ENCODE measurements at places on chromosomes 12 and 14.
A peak's percentile ranks its signal among the peaks of the same experiment; 100 is the strongest.

DNA sequence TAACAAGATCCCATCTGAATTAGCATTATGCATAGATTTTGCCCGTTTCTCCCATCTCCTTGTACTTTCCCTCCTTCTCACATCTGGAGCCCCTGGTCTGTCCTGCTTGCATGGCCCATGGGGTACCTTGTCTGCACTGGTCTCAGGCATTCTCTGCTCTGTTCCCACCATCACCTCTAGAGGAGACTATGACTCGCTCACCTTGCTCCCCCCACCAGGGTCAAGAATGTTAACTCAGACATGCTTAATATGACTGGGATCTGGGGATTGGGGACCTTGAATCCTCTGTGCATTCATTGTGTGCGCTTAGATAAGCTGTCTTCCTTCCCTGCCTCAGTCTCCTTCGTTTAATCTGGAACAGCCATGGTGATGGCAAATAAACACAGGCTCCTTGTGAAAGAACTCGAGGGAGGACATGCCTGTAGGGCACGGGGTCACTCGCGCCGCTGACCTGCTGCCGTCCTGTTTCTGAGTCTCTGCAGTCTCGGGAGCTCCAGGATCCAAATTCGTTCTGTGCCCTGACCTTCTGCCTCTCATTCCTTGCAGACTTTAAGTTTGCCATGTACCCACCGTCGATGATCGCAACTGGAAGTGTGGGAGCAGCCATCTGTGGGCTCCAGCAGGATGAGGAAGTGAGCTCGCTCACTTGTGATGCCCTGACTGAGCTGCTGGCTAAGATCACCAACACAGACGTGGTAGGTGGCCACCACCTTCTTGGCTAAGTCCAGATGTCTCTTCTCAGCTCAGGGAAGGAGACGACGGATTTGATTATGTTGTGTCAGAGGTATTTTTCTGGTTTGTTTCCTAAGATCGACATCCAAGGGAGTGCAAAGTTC is 15.0 kb downstream of the CCND2 start:
- DNase-seq, result no peak

DNA sequence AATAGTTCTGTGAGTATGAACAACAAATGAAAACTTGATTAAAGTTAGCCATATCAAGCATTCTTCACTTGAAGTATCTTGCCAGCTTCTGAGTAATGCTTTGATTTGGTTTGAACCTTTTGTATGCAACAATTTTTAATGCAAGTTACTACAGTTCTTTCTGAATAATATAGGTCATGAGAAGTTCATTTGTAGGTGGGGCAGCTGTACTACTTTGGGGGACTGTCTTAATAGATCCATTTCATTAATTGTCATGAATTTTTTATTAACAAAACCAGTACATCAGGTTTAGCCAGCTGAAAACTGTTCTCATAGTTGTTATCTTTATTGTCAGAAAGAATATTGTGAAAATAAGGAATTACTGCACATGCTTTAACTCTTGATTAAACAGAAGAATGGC is 142.7 kb downstream of the FOXA1 start:
- no peak for DNase-seq

DNA sequence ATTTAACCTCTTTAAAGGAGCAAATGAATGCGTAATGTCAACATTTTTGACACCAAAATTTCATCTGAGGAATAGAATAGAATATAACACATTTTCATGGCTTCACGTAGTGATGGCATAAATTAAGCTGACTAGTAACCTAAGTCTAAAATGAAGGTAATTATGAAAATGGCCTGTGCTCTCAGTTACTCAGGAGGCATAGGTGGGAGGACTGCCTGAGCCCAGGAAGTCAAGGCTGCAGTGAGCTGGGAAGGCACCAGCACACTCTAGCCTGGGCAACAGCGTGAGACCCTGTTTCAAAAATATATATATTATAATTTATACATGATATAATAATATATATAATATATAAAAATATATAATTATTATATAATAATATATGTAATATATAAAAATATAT is 383.2 kb upstream of the ATP2B1 start:
- DNase-seq, result no peak

DNA sequence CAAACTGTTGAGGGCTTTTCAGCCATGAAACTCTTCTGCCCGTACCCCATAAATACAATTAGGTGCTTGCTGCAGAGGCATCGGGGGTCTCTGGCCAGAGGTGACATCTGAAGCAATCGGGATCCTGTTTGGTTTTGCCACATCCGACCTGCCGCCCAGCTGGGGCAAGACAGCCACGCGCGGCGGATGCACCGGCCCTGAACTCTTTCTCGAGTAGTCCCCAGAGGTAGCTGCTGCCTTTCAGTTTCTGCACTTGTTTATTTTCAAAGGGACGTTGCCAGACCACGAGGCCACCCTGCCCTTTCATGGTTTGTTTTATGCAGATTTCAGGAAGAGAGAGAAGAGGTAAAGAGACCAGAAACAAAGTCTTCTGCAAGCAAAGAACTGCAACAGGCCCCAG is 10.6 kb upstream of the MLXIP start:
- DNase-seq, result peak; percentile 82

DNA sequence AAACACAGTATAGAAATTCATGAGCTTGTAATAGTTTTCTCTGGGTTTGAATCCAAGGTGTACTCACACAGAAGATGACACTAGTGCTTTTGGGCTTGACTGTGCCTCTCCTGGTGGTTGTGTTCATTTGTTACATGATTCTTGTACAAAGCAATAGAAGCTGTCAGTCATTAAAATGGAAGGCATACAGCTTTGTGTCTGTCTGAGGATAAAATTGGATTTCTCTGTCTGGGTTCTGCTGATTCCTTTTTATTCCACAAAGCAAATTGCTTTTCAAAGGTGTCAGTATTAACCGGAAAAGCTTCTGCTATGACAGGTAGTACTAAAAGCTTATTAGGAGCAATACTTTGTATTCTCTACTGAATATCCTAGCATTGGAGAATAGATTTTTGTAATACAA is 361.2 kb downstream of the SLC6A15 start:
- no peak for DNase-seq

- no peak for DNase-seq
These were observed 41.2 kb downstream of the YLPM1 start for GRCh38 chr14:74804219-74804825.
